MM.1S (cell line): ENCODE measurements at places on chromosomes 5 and 9.

DNA sequence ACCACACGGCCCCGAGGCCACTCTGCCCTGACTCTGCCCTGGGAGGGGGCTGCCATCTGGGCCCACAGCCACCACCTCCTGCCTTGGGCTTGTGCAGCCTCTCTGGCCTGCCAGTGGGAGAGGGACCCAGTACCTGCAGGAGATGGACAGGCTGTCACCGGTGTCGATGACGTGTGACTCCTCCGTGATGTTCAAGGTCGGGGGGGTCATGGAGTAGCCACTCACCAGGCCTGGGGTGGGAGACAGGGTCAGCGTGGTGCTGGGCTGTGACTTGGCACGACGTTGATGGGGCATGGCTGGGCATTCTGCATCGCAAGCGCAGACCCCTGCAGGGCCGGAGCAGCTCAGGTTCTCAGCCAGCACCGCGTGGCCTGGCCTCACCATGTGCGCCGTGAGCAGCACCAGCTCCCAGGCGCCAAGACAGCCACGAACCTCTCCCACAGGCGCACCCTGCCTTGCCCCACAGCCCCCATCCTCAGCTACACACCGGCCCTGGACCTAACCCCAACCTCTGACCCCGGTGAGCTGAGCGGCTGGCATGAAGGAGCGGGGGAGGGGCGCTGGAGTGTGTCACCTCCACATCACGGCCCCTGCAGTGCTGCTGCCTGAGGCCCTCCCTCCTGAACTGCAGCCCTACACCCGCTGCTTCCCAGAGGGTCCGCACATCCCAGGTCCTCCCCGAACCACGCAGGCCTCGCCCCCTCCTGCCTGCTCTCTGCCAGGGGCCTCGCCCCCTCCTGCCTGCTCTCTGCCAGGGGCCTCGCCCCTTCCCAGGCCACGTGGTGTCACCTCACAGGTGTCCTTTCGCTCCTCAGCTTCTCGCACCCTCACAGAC lies 17.6 kb downstream of the FLT4 start:
- no peak for DNase-seq

DNA sequence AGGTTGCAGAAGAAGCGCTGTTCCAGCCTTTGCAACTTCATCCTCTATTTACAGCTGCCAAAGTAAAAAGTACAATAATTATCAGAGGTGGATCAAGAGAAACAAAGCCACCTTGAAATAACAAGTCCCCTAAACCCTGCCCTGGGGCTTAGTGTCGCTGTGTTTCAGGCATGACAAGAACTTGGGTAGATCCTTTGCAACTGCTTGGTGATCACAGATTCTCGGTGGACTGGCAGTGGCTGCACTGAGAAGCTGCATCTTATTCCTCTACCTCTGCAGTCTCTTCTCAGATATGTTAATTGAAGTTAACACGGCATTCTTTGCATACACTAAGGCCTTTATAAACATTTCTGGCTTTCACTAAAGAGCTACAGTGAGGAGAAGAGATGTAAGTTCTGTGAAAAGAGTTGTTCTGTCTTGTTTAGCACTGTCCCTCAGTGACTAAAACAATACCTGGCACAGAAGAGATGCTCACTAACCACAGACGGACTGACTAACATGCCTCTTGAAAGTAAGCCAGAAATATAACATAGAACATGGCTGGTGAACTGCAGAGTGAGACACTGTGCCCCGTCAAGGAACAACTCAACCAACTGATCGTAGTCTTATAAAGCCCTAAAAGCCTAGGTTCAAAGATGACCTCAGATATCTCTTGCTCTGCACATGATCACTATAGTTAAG lies 144.2 kb downstream of the MLLT3 start:
- no peak for DNase-seq

DNA sequence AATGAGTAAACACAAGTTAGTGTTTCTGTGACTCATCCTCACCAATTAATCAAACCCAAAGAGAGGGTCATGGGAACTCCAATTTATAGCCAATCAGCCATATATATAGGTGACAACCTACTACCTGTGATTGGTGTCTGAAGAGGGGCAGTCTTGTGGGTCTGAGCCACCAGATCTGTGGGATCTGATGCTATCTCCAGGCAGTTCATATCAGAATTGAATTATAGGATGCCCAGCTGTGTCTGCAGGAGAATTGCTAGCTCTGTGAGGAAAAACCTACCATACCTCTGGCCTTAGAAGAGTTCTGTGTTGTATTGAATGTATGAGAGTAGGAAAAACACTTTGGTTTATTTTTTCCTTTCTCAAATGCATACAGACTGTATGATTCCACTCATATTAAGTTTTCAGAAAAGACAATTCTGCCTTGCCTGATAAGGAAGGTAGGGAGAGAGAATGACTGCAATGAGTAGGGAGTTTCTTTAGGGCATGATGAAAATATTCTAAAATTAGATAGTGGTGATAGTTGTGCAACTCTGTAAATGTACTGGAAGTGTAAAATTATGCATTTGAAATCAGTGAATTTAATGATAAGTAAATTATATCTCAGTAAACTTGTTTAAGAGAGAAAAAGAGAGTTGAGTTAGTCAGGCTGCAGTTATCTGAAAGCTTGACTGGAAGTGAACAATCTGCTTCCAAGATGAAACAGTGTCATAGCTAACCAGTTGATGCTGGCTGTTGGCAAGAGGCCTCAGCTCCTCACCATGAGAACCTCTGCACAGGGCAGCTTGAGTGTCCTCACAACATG lies 274.9 kb downstream of the AUH start:
- no peak for DNase-seq

- DNase-seq: no peak
Measured at GRCh38 chr5:169880012-169880663, 100.2 kb downstream of the INSYN2B start.

- DNase-seq: no peak
Measured at GRCh38 chr5:50406877-50407276, 34.2 kb downstream of the EMB start.

- peak; percentile 87 for DNase-seq
Measured at GRCh38 chr9:126805554-126806262, 868 bp downstream of the ZBTB43 start.
